ENCODE measurements at places on chromosomes 3 and 15.
A peak's percentile ranks its signal among the peaks of the same experiment; 100 is the strongest.

GRCh38 chr3:151732861-151733260 lies 866 bp upstream of the AADACL2 start:
- no peak for DNase-seq

- no peak for DNase-seq
Observed at GRCh38 chr3:186983659-186984058, 53.3 kb downstream of the ST6GAL1 start.

DNA sequence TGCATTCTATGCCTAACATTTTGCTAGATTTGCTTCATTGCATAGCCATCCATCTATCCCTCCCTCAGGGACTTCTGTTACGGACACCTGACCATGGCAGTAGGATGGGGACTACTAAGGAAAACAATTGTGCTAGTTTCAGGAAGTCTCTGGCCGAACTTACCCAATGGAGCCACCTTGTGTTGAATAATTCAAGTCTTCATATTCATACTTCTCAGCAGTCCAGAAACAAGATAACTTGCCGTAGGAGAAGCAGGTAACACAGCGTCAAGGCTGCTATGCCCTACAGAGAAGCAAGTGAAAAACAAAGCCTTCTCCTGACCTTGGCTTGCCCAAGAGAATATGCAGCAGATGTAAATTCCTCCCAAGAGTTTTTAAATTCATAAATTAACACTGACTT lies 685.3 kb downstream of the GRM7 start:
- DNase-seq, result no peak

DNA sequence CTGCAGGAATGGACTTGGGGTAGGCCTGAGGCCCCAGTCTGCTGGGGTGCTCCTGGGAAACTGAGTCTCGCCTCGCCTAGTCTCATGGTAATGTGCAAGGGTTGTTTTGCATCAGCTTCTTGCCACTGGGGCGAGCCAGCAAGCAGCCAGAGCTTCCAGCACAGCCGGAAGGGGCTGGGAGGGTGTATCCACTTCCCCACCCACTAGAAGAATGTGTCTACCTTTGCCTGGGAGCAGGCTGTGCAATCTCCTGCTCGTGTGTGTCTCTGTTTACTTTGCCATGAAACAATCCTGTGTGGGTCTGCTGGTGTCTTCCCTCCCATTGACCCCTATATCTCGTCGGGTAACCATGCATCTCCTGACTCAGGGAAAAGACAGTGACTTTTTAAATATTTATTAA lies 21.8 kb upstream of the ERICH6 start:
- DNase-seq, result no peak

- peak; percentile 33 for DNase-seq
Observed at GRCh38 chr3:45100981-45101407, 45.2 kb downstream of the CDCP1 start.

- no peak for DNase-seq
Observed at GRCh38 chr3:28018925-28019718, 222.3 kb upstream of the CMC1 start.
